ENCODE measurements at places on chromosomes 2 and 18.

DNA sequence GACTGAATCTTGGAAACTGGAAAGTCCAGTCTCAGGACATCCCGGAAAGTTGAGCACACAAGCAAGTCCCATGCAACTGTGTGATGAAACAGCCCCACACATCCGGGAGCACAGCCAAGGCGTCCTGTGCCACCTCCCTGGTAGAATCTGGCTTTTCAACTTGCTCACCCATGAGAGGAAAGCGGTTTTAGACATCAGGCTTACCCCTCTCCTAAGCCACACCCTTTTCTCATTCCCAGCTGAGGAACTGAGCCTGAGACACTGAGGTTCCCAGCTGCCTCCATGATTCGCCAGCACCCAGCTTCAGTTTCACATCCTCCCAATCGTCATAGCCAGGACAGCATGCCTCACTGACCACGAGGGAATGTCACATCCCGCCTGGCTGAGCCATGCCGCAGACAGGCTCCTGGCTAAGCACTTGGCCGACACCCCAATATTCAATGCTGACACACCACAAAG, 60.3 kb downstream of the STEAP3 start:
- DNase-seq = no peak

DNA sequence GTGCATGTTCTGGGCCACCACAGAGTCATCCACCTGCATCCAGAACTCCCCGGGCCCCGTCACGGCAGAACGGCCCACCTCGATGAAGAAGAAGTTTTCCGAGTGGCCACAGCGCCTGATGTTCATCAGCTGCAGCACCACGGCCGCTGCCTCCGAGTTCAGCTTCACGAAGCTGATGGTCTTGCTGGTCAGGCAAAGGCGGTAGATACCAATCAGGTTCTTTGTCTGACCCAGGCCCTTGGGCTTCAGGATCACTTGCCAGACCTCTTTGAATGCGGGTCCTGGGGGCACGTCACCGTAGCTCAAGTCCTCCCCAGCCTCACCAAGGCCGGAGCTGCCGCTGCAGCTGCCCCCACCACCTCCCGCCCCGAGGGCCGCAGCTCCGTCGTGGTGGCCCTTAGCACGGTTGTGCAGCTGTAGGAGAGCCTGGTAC, 1.6 kb downstream of the IRS1 start:
- DNase-seq = no peak

- no peak for DNase-seq
These were observed 2148.4 kb upstream of the CELF4 start for GRCh38 chr18:39713961-39714360.

GRCh38 chr2:134634054-134634753, 84.6 kb downstream of the TMEM163 start:
- no peak for DNase-seq

DNA sequence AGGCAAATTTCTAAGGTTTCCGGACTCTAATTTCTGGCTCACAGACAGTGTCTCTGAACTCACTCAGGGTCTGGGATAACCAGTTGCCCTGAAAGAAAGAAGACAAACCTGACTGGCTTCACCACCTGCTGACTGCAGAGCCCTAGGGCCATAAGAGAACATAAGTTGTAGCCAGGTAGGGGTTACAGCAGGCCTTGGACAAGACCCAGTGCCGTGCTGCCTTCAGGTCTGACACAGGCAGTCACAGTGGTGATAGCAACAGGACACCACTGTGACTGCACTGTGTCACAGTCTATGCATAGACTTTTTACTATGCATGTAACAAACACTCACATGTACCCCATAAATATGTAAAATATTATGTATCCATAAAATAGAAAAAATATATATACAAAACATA, 508.5 kb downstream of the PID1 start:
- no peak for DNase-seq

GRCh38 chr18:79413025-79413424, 17.3 kb downstream of the NFATC1 start:
- no peak for DNase-seq
